Kidney (tissue), 22 donors: ENCODE measurements at places on chromosomes 7 and 10. TPM values are rescaled to one million over a fixed set of nuclear protein-coding genes. Genes with fewer than 3 reads are reported as not detected.

The NPC1L1 gene
- 2.4 TPM for polyA plus RNA-seq

The NACAD gene
- polyA plus RNA-seq: 5.0 TPM

The TMEM139 gene
- 108 TPM for polyA plus RNA-seq

The TUBGCP2 gene
- polyA plus RNA-seq: 93.3 TPM

The CDNF gene
- 2.3 TPM for polyA plus RNA-seq

The CDC14C gene
- not detected for polyA plus RNA-seq

The EVX1 gene
- 0.62 TPM for polyA plus RNA-seq

The PDE6C gene
- not detected for polyA plus RNA-seq

The AQP1 gene
- polyA plus RNA-seq: 617 TPM

The ANLN gene
- 0.17 TPM for polyA plus RNA-seq

The LRRD1 gene
- polyA plus RNA-seq: not detected

GRCh38 chr10:46318799-46319198 lies 32.0 kb downstream of the ANTXRL start:
- no peak for DNase-seq

DNA sequence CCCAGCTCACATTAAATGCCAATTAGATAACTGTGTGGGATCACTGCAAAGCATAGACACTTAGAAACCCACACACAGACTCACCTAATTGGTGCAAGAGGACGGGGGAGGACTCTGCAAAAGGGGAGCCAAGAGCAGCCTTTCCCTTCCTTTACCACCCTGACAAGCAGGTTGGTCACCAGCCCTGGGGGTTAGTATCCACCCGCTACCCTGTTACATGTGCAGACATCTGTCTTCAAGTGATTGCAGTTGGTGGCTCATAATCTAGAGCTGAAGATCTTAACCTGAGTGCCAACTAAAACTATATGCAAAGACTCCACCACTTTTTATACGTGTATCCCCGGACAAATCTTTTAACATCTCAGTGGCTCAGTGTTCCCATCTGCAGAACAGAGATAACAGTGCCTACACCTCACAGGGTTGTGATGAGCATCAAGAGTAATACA lies 56.9 kb downstream of the SORBS1 start:
- DNase-seq: no peak

DNA sequence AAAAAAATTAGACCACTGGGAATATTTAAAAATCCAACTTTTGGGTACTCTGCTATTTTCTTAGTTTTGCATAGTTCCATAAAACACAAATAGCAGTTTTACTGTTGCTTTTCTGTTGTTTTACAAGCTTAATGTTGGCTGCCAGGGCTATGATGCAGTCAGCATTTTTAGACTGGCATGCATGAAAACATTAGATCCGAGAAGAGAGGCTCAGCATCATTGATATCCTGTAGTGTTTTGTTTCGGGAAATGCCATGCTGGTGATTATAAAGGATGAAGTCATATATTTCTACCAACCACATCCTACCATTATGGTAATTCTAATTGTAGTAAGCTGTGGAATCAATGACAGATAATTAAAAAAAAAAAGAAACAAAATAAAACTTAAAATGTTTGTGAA lies 104.6 kb downstream of the MBL2 start:
- DNase-seq: no peak

GRCh38 chr7:33845991-33846509 lies 59.3 kb upstream of the BMPER start:
- no peak for DNase-seq

- no peak for DNase-seq
Observed at GRCh38 chr7:131689662-131690234, 133.3 kb upstream of the PODXL start.

DNA sequence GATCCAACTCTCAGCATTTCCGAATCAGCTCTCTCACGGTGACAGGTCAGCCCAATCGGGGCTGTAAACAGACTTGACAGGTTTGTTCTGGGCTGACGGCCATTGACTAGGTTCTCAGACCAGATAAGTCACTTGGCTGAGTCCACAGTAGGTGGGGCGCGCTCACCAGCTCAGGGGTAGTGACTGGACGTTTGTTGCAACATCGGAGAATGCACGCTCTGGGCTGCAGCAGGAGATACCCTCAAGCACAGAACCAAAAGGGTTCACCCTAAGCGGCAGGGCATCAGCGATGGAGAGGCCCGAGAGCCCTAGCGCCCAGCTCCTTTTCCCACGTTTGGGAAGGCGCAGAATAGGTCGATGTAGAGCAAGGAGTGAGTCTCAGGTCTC lies 1.8 kb downstream of the KLLN start:
- peak; percentile 81 for DNase-seq

GRCh38 chr7:50552921-50553320 lies 12.3 kb downstream of the DDC start:
- peak; percentile 66 for DNase-seq

DNA sequence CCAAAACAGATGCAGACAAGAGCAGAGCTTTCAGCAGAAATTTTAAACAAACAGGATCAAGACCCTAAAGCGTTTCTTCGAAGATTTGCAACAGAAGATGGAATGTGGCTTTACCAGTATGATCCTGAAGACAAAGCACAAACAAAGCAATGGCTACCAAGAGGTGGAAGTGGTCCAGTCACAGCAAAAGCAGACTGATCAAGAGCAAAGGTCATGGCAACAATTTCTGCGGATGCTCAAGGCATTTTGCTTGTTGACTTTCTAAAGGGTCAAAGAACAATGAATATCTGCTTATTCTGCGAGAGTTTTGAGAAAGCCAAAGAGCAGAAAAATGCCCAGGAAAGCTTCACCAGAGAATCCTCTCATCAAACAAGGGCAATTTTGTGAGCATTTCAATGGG lies 130.4 kb downstream of the MBL2 start:
- DNase-seq: no peak

DNA sequence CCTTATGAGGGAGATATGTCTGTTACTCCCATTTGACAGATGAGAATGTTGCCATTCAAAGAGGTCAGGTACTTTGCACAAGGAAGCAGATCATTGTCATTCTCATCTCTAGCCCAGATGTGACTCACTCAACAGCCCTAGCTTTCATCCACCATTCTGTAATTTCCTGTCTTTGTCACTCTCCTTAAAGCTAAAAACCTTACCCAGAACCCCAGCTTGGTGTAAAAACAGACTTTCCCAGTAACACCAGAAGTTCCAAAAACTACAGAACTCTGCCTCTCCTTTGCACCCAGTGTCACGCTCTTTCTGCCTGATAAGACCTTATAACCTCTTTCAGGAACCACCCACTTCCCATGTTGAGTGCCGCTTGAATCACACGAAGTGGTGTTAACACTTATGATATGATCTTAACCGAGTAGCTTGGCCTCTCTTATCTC lies 89.1 kb upstream of the SP4 start:
- DNase-seq: no peak

GRCh38 chr10:75379212-75379724 lies 22.3 kb downstream of the ZNF503 start:
- DNase-seq: peak; percentile 80

GRCh38 chr7:66837007-66837406 lies 84.0 kb upstream of the TMEM248 start:
- no peak for DNase-seq

DNA sequence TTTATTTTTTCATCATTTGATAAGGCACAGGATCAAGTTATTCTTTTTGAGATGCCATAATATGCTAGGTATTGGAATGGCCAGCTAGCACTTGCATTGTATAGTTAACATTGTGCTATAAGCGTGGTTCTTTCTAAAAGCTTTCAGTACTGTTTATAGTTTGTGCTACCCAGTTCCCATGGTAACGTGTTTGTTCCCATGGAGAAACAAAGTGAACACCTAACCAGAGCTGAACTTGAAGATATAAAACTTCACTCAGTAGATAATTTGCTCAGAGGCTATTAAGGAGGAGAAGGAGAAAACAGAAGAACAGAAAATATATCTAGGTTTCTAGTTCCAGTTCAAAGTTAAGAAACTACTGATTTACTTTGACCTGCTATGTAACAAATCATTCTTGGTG lies 23.6 kb upstream of the ITGB8 start:
- peak; percentile 83 for DNase-seq

GRCh38 chr10:120802935-120803334 lies 48.2 kb upstream of the WDR11 start:
- DNase-seq: no peak

DNA sequence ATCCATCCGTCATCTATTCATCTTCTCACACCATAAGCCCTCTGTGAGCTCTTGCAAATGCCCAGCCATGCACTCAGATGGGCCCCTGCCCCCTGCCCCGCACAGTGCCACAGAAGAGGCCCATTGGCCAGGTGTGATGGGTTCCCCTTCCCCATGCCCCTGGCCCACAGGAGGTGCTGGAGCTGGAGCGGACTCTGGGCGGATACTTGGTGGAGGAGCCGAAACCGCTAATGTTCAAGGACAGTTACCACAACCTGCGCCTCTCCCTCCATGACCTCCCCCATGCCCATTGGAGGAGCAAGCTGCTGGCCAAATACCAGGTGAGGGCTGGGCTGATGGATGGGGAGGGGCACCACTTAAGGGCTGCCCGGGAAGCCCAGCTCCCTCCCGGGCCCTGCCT lies 23.4 kb upstream of the SLC29A3 start:
- DNase-seq: no peak

DNA sequence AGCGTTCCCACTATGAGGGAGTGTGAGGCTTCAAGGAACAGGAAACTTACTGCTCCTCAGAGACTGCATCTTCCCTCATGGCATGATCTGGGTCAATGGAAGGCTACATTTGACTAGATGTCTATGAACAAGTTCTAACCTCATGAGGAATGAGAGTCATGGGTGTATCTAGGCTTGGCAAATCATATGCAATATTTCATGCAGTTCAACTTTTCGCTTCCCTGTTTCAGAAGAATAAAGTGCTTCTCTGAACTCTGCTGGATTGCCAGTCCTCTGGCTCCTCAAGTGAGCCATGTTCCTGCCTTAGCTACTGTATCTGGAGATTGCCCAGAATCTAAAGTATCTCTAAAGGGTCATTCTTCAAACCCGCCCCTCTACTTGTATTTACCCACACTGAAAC lies 54.3 kb upstream of the SEMA3A start:
- DNase-seq: no peak

- DNase-seq: peak; percentile 72
Observed at GRCh38 chr7:102260856-102261255, 25.8 kb upstream of the SH2B2 start.

DNA sequence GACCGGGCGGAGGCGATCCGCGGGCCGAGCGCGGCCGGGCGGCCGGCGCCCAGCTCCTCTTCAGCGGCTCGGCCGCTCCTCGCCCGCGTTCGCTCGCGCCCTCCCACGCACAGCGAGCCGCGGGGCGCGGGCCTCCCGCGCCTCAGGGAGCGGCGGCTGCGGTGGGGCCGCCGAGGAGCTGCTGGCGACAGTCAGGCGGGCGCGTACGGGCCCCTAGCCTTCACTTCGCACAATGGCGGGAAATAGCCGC lies at the start of gene MCMBP:
MCMBP (minus strand) TSS at position 234 of the 250 bp plus-strand sequence. CDS start 259 bp downstream, outside the sequence.
- no peak for DNase-seq
